ENCODE measurements at places on chromosomes 11 and 22.

- DNase-seq = peak; percentile 79
These were observed 73.6 kb downstream of the MICAL3 start for GRCh38 chr22:17950651-17951214.

DNA sequence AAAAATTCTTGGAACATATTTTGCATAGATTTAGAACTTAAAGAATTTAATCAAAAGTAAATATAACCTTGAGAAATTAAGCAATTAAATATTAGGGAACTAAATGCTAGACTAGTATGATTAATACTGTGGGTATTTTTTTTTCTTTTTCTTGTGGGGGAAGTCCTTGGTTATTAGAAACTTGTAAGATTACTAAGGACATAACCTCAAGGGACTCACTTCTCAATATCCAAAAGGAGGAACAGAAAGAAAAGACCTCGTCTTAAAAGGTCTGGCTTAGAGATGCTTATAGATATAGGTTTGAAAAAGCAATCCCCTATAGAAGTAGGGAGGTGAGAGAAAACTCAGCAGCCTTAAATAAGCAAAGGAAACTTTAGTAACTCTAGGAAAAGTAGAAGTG lies 368.5 kb downstream of the INSC start:
- no peak for DNase-seq

DNA sequence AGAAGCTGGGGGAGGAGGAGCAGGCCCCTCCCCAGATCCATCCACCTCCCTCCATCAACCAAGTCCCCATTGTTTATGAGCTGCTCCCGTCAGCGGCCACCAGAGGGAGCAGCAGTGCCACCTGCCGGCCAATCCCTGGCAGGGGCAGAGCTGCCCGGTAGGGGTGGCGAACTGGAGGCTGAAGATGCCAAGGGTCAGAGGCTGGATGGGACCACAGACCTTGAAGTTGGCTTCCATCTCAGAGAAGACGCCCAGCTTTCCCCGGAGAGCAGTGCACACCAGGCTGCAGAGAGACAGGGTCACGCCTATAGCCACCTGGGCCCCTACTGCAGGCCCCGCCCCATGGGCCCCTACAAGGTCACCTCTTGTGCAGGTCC lies 3.6 kb downstream of the FIBP start:
- DNase-seq = peak; percentile 84

GRCh38 chr11:113204280-113204679 lies 110.1 kb upstream of the TTC12 start:
- no peak for DNase-seq

- no peak for DNase-seq
These were observed 1.6 kb downstream of the RNF26 start for GRCh38 chr11:119335655-119336543.

DNA sequence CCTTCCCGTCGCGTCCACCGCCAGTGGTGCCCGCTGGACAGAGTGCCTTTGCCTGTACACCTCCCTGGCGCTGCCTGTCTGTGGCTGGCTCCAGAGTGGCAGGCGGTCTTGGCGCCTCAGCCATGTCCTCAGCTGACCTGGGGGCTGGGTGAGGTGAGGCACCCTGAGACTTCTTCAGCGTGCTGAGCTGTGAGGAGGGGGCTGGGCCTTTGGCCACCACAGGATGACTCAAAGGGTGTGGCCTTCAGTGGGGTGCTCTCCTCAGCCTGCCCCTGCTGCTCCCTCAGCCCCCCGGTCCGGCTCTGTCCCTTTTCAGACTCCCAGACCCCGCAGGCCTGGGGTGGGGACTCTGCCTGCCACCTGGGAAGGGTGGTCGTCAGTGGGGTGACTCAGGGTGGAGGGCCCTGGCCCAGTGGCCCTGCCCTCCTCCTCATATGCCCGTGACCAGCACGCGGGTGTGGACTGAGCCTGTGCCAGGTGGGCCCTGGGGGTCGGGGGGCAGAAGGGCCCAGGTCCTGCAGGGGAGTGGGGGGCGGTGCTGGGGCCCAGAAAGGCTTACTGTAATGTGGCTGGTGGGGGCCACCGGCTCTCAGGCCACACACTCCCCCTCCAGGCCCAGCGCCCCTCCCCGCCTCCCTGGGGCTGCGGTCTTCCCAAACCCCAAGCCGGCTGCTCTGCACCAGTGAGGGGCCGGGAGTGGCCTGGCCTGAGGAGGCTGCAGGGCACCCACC lies 15.9 kb downstream of the CRELD2 start:
- DNase-seq = no peak

DNA sequence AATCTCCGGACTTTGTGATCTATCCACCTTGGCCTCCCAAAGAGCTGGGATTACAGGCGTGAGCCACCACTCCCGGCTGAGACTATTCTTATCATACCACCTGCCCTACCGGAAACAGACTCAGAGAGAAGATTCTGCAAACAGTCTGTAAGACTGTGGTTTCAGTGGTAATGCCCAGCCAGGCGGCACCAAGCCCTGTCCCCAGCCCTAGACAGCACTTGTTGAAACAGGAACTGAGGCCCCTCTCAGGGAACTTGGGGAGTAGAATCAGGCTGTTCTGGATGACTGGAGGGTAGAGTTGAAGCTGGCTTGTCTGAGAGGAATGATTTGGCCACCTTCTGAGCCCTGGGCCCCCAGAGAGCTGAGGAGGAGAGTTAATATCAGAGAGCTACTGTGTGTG lies 1.3 kb upstream of the INSC start:
- DNase-seq = peak; percentile 55

GRCh38 chr11:7261578-7261977 lies 9.9 kb downstream of the SYT9 start:
- no peak for DNase-seq

DNA sequence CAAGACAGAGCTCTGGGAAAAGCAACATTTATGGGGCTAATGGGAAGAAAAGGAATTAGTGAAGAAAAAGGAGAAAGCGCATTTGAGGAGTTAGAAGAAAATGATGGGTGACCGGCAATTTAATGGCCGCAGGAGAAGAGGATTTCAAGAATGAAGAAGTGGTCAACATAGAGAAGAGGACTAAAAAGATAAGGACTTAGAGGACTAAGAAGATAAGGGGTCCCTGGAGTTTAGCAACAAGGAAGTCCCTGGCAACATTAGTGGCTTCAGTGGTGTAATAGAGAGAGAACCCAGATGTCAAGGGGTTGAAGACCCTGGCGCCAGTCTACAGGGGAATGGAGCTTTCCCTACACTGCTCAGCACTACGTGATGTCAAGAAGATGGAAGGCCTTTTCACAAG lies 32.3 kb downstream of the WEE1 start:
- no peak for DNase-seq

DNA sequence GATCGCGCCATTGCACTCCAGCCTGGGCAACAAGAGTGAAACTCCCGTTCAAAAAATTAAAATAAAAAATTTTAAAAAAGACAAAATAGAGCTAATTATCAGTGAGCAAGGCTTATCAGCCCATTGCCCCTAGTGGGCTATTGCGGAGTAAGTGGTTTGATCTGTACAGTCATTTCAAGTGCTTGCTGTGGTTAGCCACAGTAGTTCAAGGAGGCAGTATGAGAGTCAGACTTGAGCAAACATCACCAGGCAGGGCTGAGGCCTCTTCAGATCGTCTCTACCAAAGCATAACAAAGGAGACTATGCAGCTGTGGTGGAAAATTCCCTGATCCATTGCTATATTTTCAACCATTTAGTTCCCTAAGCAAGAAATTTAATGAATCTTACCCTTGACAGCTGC lies 4.3 kb upstream of the SBF2 start:
- DNase-seq = no peak

GRCh38 chr11:12045914-12046635 lies 37.6 kb upstream of the DKK3 start:
- no peak for DNase-seq

GRCh38 chr11:107785401-107785800 lies 73.2 kb downstream of the SLC35F2 start:
- no peak for DNase-seq

- no peak for DNase-seq
These were observed 144.9 kb downstream of the BCR start for GRCh38 chr22:23325183-23325582.

DNA sequence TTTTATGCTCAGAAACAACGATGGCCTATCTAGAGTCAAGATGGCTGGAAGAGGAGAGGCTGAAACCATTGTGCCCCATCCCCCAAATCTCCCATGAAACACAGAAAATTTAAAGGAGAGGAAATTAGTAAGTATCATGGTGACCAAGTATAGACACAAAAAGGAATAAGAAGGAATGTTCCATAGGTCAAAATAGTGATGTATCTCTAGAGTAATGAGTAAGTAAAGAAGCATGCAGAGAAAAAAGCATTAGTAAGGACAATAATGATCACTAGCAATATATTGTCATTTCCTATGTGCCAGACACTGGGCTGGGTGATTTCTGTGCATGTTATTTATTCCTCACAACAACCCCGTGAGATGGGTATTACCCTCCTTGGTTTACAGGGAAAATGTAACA lies 2.6 kb upstream of the SLC22A24 start:
- no peak for DNase-seq

- peak; percentile 60 for DNase-seq
These were observed 1.1 kb upstream of the GNB1L start for GRCh38 chr22:19855504-19856409.

DNA sequence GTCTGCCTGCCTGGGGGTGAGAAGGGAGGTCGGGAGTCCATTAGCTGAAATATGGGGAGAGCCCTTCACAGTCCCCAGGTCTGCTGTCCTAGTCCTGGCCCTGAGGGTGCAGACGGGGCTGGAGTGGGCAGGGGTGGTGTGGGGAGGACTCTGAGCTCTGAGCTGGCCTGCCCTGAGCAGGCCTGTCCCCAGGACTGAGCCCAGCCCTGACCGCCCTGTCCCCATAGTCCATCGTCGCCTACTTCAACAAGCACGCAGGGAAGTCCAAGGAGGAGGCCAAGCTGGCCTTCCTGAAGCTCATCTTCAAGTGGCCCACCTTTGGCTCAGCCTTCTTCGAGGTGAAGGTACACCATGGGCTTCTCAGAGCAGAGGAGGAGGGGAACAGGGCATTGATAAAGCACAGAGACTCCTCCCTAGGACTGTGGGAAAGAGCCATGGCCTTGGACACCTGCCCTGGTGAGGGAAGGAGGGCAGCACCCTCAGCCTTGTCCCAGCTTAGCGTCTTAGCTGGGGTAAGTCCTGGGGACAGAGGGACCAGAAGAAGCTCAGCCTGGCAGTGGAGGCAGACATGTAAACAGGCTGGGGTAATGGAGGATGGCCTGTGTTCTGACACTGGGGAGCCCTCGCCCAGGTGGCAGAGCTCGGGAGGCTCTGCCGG lies 83.7 kb downstream of the MYO7A start:
- DNase-seq = no peak

DNA sequence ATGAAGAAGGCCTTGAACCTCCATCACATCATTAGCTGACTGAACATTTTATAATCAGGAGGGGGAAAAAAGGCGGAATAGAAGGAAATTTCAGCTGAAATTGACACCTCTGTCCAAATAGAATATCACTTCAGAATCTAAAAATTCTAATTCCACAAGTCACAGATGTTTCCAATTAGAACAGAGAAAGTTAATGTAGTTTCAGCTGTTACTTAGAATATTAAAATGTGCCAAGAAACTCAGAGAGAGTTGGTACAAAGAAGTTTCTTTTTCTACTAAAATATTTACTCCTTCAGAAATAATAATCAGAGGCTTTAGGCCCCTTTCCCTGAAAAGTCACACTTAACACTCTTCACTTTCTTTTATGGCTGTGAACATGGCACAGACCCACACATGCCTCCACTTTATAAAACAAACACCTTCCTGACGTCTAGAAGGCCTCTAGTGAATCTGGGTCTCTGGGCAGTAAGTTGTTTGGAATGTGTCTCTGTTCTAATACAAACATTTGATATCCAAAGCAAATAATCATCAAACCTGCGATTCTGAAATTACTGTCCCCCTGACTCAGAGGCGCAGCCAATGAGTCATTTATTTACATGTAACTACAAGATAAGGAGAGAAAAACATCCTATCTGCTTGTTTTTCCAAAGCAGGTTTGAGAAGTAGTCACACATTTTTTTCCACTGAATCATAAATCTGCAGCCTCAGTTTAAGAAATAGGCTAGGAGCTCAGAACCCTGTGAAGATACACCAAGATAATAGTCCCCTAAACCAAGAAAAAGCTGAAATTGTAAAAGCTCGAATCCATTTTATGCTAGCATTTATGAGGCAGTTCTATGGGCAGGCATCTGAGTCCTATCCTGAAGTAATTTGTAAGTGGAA lies 148.4 kb downstream of the ME3 start:
- no peak for DNase-seq

GRCh38 chr11:77472991-77473800 lies 698 bp downstream of the PAK1 start:
- peak; percentile 64 for DNase-seq

DNA sequence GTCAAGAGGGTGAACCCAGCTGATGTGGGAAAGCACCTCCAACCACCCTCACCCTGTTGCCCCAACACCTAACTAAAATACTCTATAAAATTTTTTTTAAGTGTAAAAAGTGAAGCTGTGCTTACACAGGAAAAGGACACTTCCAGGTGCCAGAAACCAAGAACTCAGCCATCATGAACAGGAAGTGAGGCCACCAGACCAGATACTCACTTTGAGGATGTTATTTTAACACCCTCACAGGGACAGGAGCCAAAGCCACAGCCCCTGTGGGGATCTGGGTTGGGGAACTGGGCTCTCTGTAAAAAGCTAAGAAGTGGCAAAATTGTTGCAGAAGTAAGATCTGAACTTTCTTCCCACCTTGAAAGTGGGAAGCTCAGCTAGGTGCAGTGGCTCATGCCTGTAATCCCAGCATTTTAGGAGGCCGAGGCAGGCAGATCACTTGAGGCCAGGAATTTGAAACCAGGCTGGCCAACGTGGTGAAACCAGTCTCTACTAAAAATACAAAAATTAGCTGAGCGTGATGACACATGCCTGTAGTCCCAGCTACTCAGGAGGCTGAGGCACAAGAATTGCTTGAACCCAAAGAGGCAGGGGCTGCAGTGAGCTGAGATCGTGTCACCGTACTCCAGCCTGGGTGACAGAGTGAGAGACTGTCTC lies 3.8 kb downstream of the RSPH14 start:
- peak; percentile 66 for DNase-seq

DNA sequence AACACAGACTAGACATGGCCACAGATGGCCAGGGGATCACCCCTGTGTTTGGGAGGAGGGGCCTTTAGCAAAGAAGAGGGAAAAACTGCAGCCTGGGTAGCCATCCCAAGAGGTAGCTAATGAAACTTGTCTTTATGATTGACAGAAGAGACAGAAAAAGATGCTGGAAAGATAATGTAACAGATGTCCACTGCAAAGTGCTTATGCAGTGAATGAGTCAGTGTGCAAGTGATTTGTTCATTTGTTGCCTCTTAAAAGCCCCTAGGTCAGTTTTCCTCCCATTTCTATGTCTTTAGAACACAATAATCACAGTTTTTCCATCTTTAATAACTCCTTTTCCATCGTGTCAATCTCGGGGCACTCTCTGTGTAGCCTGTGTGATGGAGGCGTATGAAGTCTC lies 57.2 kb downstream of the INSC start:
- DNase-seq = no peak

DNA sequence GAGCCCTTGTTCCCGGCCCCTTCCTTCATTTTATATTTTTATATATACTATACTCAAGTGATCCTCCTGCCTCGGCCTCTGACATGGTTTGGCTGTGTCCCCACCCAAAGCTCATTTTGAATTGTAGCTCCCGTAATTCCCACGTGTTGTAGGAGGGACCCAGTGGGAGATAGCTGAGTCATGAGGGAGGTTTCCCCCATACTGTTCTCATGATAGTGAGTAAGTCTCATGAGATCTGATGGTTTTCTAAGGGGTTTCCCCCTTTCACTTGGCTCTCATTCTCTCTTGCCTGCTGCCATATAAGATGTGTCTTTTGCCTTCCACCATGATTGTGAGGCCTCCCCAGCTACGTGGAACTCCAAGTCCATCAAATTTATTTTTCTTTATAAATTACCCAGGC lies 7.2 kb upstream of the ZNF280A start:
- no peak for DNase-seq

GRCh38 chr11:9840460-9841004 lies 176.7 kb downstream of the SWAP70 start:
- DNase-seq = no peak

GRCh38 chr11:131522851-131523250 lies 152.4 kb downstream of the NTM start:
- DNase-seq = no peak
